ENCODE measurements at places on chromosomes 6 and 20.

GRCh38 chr6:147029923-147030322 lies 174.3 kb upstream of the STXBP5 start:
- no peak for DNase-seq

DNA sequence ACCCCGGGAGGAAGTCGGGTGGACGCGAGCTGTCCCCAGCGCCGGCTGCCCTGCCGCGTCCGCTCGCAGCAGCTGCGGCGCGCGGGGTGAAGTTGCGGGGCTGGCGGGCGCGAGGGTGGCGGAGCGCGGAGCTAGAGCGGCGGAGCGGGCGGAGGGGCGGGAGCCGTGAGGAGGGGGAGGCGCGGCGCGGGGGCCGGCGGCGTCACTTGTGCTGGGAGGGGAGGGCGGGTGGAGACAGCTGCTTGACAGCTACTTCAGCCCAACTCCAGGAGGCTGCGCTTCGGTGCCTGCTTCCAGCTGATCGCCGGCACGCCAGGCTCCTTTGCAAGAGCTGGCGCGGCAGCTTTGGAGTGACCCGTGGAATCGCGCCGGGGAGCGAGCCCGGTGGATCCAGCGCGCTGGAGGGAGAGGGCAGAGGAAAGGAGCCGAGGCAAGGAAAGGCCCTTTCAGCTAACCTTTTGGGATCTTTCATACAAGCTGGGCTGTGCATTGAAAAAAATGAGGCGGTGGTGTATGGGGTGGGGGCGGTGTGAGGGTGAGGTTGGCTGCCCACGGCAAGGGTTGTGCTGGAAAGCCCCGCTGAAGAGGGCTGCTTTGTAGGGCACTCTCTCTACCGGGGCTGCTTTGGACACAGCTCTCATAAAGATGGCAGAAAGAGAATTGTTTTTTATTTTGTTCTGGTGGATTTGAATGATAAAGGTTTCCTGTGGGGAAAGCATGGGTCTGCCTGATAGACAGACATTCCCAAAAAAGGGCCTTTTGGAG lies 24.6 kb downstream of the RIPOR2 start:
- no peak for DNase-seq

GRCh38 chr6:139325125-139325524 lies 33.3 kb upstream of the TXLNB start:
- no peak for DNase-seq

- DNase-seq, result no peak
These were observed 19.6 kb upstream of the RREB1 start for GRCh38 chr6:7088076-7088742.

GRCh38 chr6:63683071-63683603 lies 47.5 kb downstream of the PHF3 start:
- no peak for DNase-seq

DNA sequence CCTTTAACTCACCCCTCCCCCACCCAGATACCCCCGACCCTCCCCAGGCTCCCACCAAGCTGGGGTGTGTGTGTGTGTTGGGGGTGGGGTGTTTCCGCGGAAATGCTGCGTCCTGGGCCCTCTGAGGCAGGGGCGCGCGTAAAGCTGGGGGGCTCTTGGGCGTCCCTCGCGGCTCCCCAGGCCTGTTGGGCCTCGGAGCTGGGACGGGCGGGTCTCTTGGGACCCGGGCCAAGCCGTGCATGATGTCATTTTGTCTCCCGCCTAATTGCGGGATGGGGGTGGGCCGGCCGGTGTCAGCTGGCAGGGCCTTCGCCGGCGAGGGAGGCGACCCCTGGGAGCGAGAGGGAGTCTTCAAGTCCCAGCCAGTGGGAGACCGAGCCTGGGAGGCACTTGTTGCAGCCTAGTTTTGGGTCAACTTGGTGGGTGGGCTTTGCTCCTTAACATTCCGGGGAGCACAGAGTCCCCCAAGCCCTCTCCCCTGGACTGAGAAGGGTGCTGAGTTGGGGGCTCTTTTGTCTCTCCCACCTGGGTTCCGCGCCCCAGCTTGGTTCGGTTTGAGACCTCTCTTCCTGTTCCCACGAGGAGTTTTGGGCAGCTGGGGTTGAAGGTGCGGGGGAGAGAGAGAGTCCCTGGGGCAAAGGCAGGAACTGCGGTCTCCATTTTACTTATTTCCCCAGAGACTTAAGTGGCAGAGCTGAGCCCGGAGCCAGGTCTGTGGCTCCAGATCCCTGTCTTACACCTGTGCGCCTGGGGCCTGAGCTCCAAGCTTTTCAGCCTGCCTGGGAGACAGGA lies 623 bp downstream of the MYBL2 start:
- DNase-seq, result no peak

DNA sequence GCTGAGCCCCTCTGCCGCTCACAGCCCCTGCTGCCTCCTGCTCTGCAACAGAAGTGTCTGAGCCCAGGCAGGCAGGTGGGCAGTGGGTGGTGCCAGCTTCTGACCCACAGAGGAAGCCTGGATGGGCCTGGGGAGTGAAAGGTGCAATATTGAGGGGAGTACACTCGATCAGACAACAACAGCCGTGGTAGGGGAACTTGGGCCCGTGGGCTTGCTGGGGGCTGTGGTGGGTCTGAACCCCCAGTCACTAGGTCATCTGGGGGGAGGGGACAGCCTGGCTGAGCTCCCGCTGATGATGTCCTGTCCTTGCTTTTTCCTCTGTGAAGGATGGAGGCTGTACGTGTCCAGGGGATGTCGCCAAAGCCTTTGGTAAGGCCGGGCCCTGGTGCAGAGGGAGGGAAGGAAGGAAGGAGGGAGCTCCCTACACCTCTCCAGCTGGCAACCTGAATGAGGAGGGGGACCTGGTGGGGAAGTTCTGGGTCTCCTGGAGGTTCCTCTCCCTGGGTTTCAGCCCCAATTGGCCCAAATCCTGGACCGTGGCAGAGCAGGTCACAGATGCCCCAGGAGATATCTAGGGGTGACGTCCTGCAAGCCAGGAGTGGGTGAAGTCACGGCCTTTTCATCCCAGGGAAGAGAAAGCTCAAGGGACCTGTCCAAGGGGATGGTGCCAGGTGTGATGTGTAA lies 47.2 kb downstream of the GMPR start:
- DNase-seq, result no peak

DNA sequence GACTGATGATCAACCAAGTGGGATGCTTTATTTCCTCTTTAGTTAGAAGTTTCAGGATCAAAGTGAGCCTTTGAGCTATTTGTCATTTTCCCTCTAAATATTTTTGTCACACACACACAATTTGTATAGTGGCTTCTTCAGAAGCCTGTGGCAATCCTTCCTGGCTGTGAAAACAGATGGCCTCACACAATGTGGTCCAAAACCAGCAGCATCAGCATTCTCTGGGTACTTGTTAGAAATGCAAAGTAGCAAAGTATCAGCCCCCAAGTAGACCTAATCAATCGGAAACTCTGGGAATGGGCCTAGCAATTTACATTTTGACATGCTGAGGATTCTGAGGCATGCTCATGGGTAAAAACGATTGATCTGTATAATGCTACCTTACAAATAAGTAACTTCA lies 115.9 kb downstream of the PAX1 start:
- no peak for DNase-seq

- DNase-seq, result no peak
These were observed 922.8 kb downstream of the EPHA7 start for GRCh38 chr6:92496527-92496926.

DNA sequence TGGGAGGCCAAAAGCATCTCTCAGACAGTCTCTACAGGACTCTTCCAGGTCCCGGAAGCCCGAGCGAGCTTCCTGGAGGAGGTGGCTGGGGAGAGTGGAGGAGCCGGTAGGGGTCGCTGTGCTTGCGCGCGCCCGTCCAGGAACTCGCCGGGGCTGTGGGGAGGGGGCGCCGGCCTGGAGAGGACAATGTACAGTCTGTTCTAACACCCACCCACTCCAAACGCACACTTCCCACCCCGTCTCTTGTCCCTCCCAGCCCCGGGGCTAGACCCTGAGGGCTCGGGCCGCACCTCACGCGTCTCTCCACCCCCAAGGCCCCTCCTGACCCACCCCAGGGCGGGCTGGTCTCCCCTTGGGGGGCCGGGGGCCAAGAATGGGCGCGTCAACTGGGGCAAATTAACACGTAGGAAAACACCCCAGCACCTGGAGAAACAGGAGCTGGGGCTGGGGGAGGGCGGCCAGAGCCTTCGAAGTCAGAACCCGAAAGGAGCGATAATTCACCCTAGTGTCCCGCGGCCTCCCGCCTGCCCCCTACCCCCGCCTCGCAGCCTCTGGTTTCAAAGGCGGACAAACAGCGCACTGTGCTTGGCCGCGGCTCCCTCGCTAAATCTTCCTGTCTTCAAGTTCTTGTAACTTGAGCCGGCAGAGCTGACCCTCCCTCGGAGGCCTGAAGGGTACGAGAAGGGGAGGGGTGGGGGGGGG lies 103.2 kb upstream of the FOXP4 start:
- DNase-seq, result no peak

DNA sequence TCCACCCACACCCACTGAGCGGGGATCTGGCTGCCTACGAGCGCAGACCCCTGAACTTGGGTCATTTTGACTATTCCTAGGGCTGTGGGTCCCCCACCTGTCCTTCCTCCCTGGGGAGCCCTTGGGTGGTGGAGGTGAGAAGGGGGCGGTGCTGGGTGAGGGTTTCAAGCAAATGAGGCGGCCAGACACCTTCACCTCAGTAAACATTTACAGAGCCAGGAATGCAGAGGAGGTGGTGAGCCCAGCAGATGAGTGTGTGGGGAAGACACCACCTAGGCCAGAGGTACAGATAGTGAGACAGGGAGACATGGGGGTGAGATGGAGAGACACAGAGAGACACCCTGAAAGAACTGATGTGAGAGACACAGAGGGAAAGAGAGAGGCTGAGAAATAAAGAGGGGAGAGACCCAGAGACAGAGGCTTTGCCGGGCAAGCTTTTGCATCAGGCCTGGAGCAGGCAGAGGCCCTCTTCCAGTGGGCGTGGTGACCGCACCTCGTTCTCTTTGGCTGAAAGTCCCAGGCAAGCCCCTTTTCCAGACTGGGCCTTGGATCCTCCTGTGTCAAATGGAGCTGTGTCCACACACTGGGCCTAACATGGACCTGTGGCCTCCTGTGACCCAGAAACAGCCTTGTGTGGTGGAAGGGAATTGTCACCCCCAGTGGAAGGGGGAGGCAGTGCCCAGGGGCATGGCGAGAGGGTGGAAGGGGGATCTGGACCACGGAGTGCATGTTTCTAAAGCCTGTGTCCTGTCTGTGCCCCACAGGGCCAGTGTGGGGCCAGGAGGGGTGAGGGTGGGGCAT lies 29.7 kb downstream of the CEBPB start:
- no peak for DNase-seq

- DNase-seq, result no peak
These were observed 49.5 kb downstream of the TRERF1 start for GRCh38 chr6:42402184-42402583.

DNA sequence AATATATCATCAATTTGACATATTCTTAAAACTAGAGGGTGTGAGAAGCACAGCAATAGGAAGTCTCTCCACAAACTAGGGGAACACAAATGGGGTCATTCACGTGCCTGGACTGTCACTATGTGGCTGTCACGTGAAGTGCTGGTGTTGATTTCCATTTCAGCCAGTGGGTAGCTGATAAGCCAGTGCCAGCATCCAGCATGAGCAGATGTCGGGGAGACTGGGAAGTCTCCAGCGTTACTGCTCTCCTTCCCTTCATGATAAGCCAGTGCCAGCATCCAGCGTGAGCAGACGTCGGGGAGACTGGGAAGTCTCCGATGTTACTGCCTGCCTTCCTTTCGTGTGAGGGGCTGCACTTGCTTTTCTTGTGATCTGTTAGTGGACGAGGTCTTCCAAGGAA lies 5.6 kb upstream of the SLC17A9 start:
- DNase-seq, result no peak

- no peak for DNase-seq
These were observed 109.2 kb upstream of the OGFRL1 start for GRCh38 chr6:71179249-71179885.

DNA sequence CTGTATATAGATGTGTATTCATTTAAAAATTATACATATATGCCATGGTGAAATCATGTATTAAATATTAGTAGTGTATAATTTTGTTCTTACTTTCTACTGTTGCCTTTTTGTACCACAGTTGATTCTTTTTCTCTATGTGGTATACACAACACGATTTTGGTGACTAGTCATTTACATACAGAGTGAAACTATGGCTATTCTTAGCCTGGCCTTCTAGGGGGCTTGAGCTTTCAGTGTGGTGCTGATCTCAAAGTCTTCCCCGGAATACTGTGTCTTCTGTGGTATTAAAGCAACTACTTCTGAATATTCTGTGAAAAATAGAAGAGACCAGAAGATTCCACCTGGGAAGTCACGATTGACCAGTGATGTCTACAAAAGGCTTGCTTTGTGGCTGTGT lies 301.9 kb downstream of the UTRN start:
- no peak for DNase-seq

- no peak for DNase-seq
These were observed 1152.3 kb upstream of the GJE1 start for GRCh38 chr6:140980265-140980887.

DNA sequence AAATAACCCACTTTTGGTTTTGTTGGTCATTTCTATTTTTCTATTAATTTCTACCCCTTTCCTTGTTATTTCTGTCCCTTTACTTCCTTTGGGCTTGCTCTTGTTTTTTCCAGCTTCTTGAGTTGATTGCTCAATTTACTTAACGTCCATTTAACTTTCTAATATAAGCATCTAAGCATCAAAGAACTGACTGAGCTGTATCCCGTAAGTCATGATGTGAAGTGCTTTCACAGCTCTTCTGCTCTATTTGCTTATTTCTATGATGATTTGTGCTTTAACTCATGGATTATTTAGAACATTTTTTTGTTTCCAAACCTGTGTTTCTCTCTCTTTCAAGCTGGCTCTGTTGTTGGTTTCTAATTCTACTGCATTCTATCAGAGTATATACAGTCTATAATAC lies 56.7 kb upstream of the SMIM29 start:
- DNase-seq, result no peak

DNA sequence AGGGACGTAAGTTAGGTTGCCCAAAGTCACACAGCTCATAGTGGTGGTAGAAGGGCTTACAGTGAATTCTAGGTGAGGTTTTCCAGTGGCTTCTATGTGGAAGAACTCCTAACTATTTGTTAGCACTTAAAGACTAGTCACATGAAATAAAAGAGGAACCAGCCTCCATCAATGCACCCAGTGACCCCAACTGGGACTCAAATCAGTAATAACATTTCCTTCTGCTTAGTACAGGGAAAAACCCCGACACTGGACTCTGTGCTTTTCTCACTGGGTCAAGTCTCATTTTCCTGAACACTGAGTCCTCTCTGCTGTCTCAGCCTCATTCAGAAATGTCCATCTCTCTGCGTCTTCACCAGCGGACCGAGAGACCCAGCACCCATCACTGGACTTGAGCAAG lies 89.2 kb downstream of the SLC22A23 start:
- no peak for DNase-seq

Measured in KG1 (cell line).